SJSA1 (cell line): ENCODE measurements at places on chromosomes 11 and 22. TPM values are rescaled to one million over a fixed set of nuclear protein-coding genes. Genes with fewer than 3 reads are reported as not detected.
A peak's percentile ranks its signal among the peaks of the same experiment; 100 is the strongest.

GRCh38 chr22:44326491-44326885 lies 13.7 kb upstream of the SHISAL1 start:
- DNase-seq, result no peak

DNA sequence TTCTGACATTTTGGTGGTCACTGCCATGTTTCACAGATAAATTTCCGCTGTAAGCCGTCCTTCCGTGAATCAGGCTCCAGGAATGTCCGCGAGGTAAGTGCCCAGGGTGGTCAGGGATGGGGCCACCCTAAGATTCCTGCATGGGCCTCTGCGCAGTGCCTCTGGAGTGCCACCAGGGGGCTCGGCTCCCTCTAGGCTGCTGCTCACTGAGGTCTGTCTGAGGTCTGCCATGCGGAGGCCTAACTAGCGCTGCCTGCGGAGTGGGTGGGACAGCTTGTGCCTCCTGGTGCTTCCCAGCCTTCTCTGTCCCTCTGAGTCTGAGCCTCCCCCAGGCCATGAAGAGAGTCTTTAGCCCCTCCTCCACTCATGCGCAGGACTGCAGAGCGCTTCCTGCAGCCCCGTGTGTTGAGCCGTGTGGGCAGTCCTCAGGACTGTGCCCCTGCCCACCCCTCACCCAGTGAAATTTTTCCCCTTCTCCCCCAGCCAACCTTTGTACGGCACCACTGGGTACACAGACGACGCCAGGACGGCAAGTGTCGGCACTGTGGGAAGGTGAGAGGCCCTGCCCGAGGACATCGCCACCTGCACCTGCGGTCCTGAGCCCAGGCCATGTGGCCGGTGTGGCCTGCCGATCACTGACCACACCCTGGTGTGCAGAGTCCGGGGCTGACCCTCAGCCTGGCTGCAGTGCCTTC lies 11.9 kb upstream of the MDK start:
- DNase-seq, result peak; percentile 70

GRCh38 chr11:1851468-1852180 lies 1.3 kb upstream of the LSP1 start:
- no peak for DNase-seq

- DNase-seq, result no peak
These were observed 223 bp downstream of the WT1 start for GRCh38 chr11:32435152-32435480.

GRCh38 chr11:119044708-119045107 lies 12.3 kb downstream of the HYOU1 start:
- no peak for DNase-seq

DNA sequence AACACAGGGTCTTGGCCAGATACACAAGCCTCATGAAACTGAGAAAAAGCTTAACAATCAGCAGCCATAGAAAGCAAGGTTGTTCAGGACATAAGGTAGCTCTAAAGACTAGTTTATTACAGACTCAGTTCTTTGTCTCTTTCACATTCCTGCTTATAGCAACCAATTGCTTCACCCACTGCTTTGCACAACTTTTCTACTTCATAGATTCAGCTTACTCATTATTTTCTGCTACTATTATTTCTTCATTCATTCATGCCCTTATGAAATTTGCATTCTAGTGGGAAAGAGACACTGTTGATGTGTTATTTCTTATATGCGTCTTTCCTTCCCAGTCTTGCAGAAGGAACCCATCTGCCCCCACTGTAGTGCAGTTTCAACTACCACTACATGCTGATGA lies 4.7 kb downstream of the CCDC34 start:
- DNase-seq, result no peak

DNA sequence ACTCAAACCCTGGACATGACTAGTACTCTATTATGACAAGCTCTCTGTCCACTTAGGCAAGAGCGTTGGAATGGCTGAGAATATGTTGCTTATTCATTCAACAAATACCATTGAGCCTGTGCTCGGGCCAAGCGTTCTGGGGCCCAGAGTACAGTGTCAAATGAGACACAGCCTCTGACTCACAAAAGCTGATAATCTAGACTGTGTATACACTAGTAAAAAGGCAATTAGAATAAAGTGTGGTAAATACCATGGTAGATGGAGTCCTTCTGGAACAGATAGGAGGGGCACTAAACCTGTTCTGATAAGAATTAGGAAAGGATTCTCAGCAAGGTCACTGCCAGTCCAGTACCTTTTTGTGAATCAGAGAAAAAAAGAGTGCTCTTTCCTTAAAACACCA lies 24.7 kb downstream of the KCNE3 start:
- DNase-seq, result no peak

GRCh38 chr22:49934160-49934890 lies 15.9 kb downstream of the CRELD2 start:
- DNase-seq, result no peak

DNA sequence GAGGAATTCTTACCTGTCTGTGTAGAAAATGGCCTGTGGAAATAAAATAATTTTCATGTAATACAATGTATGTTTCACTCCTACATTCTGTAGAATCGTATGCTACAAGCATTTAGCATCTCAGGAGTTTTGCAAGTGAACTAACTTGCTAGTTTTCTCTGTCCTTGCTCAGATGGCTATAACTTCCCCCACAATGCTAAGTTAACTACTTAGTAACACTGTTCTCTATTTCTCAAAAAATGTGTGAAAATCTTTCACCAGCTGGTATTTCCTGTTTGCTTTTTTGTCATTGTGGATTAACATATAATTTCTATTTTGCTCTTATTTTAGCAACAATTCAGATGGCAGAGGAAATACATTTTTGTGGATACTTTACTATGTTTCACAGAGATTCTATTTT lies 4.4 kb downstream of the OR4S2 start:
- DNase-seq, result no peak

DNA sequence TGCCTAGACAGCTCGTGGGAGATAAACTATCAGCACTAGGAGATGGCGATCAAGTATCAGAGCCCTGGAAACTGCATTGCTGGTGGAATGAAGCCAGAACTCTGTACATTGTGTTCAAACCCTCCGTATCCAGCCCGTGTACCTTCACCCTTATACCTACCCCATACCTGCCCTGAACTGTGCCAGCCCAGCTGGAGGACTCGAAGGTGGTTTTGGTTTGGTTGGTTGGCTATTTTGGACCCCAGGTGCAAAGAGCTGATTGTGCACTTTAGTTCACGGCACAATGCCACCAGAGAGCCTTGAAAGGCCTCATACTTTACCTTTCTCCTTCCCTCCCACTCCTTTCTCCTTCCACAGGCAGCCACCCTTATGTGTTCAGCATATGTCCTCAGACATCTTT lies 16.0 kb downstream of the FAM83F start:
- no peak for DNase-seq

DNA sequence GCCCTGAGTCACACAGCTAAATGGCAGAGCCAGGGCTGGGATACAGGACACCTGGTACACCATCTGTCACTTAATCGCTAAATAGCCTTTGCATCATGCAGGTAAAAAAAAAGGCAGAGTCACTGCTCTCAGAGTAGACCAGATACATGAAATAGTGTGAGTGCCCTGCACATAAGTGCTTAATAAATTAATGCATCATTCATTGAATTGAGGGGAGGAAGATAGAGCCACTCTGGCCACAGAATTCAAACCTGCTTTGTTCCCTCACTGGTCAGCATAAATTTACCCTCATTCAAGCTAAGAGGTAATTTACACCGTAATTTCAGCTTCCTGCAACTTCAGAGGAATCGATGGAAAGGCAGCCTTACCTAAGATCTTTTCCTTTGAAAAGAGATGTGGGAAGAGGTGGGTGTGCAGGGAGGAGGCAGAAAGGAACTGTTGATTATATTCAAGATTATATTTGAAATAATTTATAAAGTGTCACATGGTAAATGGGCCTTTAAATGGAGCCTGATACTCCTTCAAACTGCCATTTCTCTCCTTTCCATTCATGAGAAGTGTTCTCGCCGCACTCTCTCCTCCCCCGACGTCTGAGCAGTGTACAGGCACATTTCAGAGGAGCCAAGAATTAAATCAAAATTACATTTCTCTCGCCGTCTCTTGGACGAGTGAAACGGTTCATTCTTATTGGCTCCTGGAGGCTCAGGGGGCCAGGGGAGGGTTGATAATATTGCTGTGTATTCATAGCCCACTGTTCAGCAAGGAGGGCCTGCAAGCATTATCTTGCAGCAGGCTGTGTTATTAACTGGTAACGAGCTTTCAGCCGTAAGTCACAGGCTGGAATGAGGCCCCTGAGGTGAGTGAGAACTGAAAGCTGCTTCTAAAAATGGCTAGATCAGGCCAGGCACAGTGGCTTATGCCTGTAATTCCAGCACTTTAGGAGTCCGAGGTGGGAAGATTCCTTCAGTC lies 52.2 kb upstream of the HMGXB4 start:
- DNase-seq, result no peak

GRCh38 chr22:42547562-42547961 lies 6.2 kb upstream of the SERHL2 start:
- no peak for DNase-seq

GRCh38 chr11:26493616-26494015 lies 78.4 kb downstream of the MUC15 start:
- no peak for DNase-seq

DNA sequence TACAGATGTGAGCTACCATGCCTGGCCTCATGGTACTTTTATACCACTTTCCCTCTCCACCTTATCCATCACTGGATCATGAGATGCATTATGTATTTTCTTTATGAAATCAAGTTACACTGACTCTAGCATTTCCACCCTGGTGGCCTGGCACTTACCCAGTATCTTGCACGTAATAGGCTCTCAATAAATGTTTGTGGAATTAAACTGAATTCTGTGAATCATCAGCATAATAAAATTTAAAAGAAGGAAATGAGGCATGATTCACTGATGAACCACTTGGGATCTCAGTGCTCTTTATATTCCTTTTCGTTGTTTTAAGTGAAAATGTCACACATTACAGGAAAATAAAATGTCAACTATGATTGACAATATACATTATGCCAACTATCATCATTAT lies 25.1 kb downstream of the ADM start:
- peak; percentile 60 for DNase-seq

DNA sequence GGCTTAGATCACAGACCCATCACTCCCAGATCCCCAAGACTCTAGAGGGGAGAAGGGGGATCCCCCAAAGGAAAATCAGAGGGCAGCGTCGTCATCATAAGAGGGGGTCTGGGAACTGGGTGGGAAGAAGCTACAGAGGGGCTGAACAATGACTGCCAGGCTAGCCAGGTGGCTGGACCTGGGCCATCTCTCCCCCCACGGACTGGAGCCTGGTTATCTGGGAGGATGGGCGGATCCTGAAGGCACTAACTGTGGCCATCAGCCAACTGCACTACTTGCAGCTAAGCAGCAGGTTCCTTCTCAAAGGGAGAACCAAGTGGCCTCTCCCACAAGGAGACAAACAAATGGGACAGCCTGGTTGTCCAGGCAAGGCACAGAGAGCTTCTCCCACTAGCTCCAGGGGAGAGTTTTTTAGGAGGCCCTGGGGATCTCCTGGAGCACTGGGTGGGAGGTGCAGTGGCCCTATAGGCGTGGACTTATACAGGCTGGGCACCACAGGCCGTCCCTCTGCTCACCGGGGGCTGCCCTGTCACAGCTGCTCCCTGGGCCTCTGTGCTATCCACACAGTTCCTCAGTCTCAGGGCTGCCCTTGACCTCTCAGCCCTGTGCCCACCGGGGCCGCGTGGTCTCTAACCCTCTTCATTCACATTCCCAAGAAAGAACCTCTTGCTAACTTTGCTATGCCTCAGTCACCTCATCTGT lies 15.4 kb downstream of the P2RY6 start:
- DNase-seq, result no peak

GRCh38 chr11:1744891-1745700 lies 5.3 kb downstream of the IFITM10 start:
- DNase-seq, result no peak

- no peak for DNase-seq
These were observed 89.4 kb upstream of the IGLL5 start for GRCh38 chr22:22798232-22798616.

GRCh38 chr22:49956418-49956770 lies 4.2 kb upstream of the PIM3 start:
- DNase-seq, result no peak

DNA sequence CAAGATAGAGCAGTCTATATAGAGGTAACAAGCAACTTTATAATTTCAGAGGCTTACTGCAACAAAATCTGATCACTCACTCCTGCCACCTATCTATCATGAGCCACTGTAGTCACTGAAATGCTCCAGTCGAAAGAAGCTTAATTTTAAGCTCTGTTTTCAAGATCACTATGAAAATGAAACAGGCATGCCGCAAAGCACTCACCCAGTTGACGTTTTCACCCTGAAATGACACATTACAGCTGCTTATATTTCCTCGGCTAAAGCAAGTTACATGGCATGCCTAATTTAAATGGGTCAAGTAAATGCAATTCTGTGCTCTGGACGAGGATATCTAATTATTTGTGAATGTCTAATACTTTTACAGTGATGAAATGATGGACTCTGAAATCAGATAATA lies 616.3 kb downstream of the FAM181B start:
- no peak for DNase-seq

GRCh38 chr11:6365659-6366058 lies 24.6 kb upstream of the SMPD1 start:
- no peak for DNase-seq

ANKK1 gene
- total RNA-seq, result not detected in 2 replicates

CELSR1 gene
- total RNA-seq, result 0.41 and 1.1 TPM in 2 replicates

PRR33 gene
- total RNA-seq, result not detected in 2 replicates

OR51B4 gene
- total RNA-seq, result not detected in 2 replicates

DENND6B gene
- 0.06 and 0.47 TPM in 2 replicates for total RNA-seq

CASP5 gene
- total RNA-seq, result not detected in 2 replicates

GDPD5 gene
- total RNA-seq, result 2.5 and 4.9 TPM in 2 replicates

ZNF215 gene
- total RNA-seq, result not detected in 2 replicates

OR51M1 gene
- not detected in 2 replicates for total RNA-seq

FBLN1 gene
- total RNA-seq, result 25.9 and 38.8 TPM in 2 replicates

DAGLA gene
- total RNA-seq, result 2.6 TPM in 2 replicates

AIFM3 gene
- not detected in 2 replicates for total RNA-seq

TRIM68 gene
- 20.7 and 42.9 TPM in 2 replicates for total RNA-seq

IGF2 gene
- 29.7 and 31.5 TPM in 2 replicates for total RNA-seq

CARD18 gene
- total RNA-seq, result not detected in 2 replicates

PATE4 gene
- not detected in 2 replicates for total RNA-seq

THY1 gene
- 7.4 and 51.6 TPM in 2 replicates for total RNA-seq

RFPL2 gene
- not detected in 2 replicates for total RNA-seq
